ENCODE measurements at places on chromosomes 11 and 22.

DNA sequence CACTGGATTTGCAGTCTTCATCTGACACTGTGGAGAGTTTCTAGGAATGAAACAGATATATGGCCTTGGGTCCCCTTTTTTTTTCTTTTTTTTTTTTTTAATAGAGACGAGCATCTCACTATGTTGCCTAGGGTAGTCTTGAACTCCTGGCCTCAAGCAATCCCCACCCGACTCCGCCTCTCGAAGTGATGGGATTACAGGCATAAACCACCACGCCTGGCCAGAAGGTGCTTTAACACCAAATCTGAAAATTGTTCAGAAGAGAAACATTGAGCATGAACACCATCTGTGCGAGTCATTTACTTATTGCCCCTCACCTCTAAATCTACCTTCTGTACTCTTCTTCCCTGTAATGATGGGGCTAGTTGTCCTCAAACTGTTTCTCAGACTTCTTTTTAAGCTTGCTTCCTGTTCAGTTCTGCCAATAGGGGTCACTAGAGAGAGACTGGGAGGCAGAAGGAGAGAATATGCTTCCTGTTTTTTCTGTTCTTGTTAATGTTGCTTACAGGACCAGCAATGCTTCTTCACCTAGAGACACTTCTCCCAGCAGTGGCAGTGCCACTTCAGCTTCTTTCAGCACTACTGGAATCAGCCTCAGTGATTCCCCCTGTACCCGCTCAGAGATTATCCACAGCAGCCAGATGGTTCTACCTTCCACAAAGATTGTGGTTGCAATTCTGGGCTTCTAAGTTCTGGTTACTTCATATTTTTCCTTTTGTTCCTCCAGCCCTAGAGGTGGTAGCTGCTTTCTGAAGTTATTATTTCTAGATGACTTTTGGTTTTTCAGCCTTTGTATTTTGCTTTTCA, 20.8 kb upstream of the ZBED5 start:
- no peak for DNase-seq

GRCh38 chr11:57646194-57646798, 3.4 kb downstream of the YPEL4 start:
- no peak for DNase-seq

DNA sequence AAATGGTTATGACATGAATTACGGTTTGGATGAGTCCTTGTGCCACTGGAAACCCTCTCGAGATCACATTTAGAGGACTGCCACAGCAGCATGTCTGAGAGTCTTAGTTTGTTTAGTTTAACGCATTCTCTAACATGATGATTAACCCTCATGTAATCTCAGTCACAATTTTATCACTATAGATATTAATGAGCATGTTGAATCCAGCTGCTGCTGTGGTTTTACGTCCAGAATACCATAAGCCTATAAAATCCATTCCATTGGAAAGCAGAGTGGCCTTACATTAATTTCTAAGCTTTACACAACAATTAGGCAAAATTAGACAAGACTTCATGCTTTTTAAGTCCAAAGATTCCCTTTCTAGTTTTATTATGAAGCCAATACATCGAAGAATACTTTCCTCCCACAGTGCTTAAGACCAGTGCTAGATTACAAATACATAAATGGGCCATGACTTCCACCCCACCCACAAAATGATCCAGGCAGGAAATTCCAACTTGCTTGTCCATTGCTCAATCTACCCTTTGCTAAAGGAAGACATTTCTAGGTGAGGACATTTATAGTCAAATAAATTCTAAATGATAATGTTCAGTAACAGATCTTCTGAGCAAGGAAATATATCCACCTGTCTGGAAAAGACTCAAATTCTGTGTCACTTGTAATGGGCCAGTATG, 3.5 kb upstream of the ELMOD1 start:
- DNase-seq = no peak

GRCh38 chr22:28105413-28105812, 186.4 kb upstream of the PITPNB start:
- no peak for DNase-seq

GRCh38 chr11:8080674-8081590, at the start of gene TUB:
Gene TUB, plus strand, starts transcription at chr11:8081211. Its CDS starts 300 bp downstream, at chr11:8081511.
- no peak for DNase-seq

- no peak for DNase-seq
These were observed 93.6 kb upstream of the CD44 start for GRCh38 chr11:35045236-35045820.

- DNase-seq = peak; percentile 49
These were observed 1.6 kb downstream of the NCR3LG1 start for GRCh38 chr11:17352950-17353820.

- no peak for DNase-seq
These were observed 23.4 kb upstream of the CLNS1A start for GRCh38 chr11:77660947-77661346.

- peak; percentile 70 for DNase-seq
These were observed at the start of gene CCDC89 for GRCh38 chr11:85685820-85686459. Gene CCDC89, minus strand, starts transcription at chr11:85686195. Its CDS starts 65 bp downstream, at chr11:85686130.

DNA sequence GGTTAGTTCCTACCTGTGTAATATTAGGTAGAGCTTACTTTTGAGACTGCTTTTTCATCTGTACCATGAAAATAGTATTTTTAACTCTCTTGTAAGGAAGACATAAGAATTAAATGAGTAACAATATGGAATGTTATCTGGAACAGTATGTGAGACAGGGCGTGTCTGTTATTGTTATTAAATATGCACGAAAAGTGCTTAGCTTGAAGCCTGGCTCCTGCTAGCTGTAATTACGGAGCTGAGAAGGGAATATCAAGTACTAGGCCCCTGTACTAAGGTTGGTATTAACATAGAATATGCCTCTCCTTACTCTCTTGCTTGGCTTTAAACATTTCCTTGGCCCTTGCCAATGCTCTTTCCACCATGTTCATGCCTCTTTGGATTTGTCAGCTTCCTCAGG, 194.0 kb downstream of the FAM76B start:
- no peak for DNase-seq

DNA sequence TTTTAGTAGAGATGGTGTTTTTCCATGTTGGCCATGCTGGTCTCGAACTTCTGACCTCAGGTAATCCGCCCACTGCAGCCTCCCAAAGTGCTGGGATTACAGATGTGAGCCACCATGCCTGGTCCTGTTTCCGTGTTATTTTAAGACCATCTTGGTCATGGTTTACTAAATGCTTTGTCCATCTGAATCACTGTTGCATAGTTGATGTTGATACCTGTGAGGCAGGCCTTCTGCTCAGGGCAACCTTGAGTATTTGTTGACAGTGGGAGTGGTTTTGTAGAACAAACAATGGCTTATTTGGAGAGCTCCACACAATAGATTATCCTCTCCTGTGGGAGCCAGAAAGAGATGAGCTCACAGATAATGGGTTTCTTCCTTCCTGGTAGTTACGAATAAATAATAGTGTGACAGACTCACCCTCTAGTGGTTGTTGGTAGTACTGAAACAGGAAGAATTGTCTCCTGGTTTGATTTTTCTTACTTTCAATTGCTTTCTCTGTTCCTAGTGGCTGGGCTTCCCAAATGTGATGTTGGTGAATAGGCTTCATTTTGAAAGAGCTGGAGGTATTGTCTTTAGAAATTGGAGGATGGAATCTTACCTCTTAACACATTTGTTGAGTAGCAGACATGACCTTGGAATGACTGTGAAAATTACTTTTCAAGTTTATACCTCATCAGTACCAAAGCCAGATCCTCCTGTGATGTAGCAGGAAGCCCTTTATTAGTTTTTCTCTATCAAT, 39.0 kb downstream of the CTNND1 start:
- no peak for DNase-seq

GRCh38 chr22:33325232-33326004, 267.2 kb upstream of the SYN3 start:
- no peak for DNase-seq

DNA sequence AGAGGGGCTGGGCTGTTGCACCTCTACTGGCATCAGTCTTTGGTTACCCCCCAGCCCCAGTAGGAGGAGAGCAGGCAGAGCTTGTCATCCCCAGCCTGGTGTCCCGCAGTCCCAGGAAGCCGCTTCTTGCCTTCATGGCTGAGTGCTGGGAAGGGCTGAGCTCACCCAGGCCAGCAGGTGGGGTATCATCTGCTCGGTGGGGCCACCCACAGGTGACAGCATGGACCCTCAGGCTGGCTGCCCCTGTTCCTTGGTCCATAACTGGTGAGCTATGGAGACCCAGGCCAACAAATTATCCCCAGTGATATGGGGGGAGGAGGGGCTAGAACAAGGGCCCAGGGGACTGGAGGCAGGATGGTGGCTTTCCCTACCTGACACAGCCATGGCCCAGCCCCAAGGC, 6.5 kb upstream of the RHOD start:
- DNase-seq = no peak

- no peak for DNase-seq
These were observed at the start of gene CST6 for GRCh38 chr11:66011785-66012303. Gene CST6, plus strand, starts transcription at chr11:66012008. Its CDS starts 37 bp downstream, at chr11:66012045.

DNA sequence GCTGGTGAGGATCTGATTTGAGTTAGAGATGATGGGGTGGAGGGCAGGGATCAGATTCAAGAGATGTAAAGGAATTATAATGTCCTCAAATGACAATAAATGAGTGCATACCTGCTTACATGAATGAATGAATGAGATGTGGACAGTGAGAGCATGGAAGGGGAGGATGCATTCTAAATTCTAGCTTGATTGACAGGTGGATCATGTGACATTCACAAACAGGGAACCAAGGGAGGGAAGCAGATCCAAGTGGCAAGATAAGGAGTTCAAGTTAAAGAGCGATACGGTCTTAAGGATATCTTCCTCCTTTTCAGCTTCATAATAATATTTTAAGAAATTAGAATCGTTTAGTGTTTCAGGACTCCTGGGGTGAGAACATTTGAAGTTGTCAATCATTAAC, 170.5 kb upstream of the TBCEL start:
- no peak for DNase-seq

- no peak for DNase-seq
These were observed 6.8 kb upstream of the GGA1 start for GRCh38 chr22:37601540-37602442.

- no peak for DNase-seq
These were observed 62.8 kb downstream of the CEP57 start for GRCh38 chr11:95853138-95853537.

DNA sequence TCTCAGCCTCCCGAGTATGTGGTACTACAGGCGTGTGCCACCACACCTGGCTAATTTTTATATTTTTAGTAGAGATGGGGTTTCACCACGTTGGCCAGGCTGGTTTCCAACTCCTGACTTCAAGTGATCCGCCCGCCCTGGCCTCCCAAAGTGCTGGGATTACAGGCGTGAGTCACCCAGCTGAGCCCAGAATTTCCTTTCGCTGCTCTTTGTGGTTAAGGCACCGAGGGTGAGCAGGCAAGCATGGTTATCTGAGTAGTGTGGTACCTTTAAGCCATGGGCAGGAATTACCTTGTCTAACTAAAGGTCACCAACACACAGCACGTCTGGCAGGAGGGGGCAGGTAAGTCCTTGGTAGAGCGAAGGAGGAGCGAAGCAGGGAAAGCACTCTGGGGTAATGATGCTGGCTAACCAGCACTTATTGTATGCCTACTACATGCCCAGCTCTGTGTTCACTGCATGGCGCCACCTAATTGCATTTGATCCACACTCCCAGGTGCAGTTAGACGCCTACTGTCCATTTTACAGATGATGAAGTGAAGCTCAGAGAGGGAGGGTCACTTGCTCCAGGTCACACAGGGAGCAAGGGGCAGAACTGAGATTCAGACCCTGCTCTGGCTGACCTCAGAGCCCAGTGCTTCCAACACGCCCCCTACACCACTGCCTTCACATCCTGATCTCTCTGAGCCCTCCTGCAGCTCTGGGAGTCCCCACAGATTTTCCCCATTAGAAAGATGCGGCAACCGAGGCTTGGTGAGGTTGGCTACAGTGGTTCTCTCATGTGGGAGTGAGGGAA, 45.7 kb downstream of the TRIOBP start:
- DNase-seq = no peak

DNA sequence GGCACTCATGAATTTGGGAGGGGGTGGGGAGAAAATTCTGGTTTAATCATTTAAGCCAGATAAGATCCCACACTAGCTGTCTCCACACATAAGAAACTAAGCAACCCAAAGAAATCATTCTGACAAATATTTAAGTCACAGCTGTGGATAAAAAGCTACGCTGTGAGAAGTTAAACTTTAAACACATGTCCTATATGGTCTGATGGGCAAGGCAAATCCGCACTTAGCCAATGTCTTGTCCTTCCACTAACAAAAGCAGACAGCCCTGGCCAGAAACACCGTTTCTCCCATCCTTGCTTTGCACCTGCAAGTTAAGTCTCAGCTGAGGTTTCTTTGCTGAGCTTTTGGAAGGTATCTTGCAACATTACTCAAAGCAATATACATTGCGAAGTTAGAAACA, 68.0 kb downstream of the ETS1 start:
- no peak for DNase-seq

DNA sequence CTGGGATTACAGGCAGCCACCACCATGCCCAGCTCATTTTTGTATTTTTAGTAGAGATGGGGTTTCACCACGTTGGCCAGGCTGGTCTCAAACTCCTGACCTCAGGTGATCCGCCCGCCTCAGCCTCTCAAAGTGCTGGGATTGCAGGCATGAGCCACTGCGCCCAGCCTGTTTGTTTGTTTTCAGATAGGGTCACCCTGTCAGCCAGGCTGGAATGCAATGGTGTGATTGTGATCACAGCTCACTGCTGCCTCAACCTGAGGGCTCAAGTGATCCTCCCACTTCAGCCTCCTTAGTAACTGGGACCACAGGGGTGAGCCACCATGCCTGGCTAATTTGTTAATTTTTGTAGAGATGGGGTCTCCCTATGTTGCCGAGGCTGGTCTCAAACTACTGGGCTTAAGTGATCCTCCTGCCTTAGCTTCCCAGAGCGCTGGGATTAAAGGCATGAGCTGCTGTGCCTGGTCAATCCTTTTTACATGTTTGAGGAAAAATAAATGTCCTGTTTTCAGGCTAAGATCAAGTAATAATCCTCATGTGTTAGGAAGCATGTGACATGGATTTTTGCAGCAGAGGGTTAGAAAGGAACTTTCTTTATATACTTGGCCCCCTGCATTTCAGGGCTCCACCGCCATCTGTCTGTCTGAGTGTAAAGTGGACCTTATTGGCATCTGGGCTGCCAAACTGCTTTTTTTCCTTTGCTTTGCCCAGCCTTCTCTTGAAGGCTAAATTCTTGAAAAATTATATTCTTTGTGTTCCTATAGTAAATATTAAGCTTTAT, 4.8 kb upstream of the SLC3A2 start:
- no peak for DNase-seq

- DNase-seq = peak; percentile 43
These were observed 497 bp upstream of the SYT12 start for GRCh38 chr11:67022341-67022933.

- no peak for DNase-seq
These were observed 54.0 kb upstream of the PITPNB start for GRCh38 chr22:27972732-27973698.

GRCh38 chr11:110629594-110629993, 82.6 kb downstream of the ARHGAP20 start:
- no peak for DNase-seq
